Activated T-helper 1 cell treated with anti-CD3 and anti-CD28 coated beads, Interleukin-2, amount 50 U/mL, for 16 hours (primary cell): ENCODE measurements at places on chromosomes 12 and 14.

DNA sequence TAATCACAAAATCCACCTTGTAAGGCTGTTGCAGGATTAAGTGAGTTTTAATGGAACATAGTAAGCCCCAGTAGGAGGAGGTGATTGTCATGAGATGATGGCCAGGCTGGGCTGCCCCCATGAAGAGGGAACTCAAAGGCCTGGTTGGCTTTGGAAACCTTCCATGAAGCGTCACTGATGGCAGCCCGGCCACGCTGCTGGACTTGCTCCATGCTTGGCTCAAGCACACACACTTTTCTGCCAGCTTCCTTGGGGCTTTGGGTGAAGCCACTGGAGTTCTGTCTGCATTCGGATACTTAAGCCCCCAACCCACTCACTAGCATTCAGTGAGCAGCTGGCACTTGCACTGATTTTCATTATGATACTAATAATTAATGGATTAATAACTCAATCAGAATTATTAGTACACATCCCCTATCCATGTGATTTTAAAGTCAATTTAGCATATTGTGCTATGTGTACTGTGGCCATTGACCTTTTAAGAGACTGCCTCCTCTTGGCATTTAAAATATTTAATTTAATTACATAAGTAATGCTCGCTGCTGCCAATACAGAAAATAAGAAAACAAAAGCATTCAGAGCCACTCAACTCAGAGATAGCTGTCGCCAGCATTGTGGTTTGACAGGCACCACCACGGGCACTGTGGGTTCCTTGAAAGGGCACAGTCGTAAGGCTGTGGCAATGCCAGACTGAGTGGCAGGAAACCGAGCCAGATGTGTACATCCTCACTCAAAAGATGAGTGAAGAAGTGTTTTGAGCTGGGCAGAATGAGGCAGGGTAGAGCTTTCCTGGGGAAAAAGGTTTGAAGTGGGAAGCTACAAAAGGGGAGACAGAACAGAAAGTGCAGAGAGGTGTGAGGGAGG is 15.9 kb downstream of the KRT85 start:
- DNase-seq: peak; percentile 9

DNA sequence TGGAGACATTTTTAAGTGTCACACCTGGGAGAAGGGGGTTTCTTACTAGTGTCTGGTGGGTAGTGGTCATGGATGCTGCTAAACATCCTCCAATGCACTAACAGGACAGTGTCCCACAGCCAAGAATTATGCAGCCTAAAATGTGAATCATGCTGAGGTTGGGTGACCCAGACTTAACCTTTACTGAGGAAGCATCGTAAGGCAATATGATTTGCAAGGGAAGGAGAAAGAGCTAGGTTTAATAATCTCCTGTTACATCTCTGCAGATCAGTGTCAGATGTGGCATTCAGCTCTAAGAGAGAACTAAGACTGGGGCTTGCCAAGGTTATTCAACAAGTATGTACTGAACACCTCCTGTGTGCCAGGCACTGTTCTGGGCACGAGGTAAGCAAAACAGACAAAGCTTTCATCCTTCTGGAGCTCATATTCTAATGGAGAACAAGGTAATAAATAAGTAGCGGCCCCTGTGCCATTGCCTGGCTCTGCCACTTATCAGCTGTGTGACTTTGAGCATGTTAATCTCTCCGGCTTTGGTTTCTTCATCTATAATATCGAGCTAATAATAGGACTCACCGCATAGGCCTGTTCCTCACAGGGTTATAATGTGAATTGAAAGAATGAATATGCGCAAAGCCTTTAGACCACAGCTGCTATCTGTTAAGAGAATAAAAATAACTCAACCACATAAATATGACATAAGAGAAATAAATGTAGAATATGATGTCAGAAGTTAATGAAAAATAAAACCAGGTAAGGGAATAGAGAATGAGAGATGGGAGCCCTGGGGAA is 13.5 kb upstream of the GOLGA5 start:
- DNase-seq: no peak

DNA sequence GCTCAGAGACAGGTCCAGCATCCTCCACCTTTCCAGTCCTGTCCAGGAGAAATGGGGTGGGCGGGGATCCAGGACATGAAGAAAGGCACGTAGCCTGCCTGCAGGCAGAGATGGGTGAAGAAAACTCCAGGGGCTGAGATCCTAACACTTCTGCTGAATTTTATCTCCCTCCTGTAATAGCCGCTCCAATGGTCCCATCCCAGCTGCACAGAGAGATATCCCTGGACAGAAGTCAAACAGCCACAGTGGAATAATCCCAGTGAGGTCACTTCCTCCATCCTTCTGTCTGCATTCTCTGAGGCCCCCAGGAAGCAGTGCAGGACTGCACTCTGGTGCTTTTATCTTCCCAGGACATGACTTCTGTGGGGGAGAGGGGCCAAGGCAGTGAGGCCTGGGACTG is 26.3 kb downstream of the KRT18 start:
- no peak for DNase-seq

DNA sequence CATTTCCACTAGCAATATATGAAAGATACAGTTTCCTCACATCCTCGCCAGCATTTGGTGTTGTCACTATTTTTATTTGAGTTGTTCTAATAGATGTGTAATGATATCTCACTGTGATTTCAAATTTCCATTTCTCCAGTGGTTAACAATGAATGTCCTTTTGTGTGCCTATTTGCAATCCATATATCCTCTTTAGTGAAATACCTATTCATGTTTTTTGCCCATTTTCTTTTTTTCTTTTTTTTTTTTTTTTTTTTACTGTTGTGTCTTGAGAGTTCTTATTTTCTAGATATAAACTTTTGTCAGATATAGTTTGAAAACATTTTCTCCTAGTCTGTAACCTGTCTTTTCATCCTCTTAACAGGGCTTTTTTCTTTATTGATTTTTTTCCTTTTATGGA is 79.0 kb downstream of the FBXL14 start:
- no peak for DNase-seq

- DNase-seq: no peak
Measured at GRCh38 chr12:93153321-93153720, 224.2 kb upstream of the EEA1 start.

DNA sequence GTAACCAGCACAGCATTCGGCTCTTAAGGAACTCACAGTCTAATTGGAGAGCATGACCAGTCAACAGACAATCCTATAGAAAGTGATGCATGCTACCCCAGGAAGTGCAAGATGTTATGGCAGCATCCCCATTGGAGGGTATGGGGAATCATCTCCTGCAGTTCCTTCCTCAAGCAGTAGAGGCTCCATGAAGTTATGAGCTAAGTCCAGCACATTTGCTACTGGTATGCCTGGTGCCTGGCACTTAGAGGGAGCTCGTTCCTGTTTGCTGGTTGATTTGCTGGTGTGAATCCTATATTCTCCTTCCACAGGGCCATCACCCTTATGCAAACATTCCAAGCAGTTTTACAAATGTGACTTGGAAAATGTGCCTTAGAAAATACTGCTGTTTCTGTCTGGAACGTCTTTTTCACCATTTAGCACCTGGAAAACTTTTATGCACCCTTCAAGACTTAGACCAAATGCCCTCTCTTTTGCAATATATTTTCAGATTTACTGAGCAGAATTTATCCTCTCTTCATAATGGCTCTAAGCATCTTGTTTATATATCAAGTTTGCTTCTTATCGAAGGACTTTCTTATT is 136.1 kb upstream of the WSCD2 start:
- no peak for DNase-seq

GRCh38 chr12:50625029-50625925 is 120.5 kb downstream of the DIP2B start:
- DNase-seq: no peak

- DNase-seq: no peak
Measured at GRCh38 chr14:95440951-95441350, 75.5 kb downstream of the SYNE3 start.

- DNase-seq: no peak
Measured at GRCh38 chr14:74426202-74426582, at the start of gene SYNDIG1L. Gene SYNDIG1L, minus strand, starts transcription at chr14:74426210. Its CDS starts 16,466 bp downstream, at chr14:74409744.

GRCh38 chr14:95620659-95621059 is 65.6 kb upstream of the TCL1B start:
- DNase-seq: peak; percentile 7

DNA sequence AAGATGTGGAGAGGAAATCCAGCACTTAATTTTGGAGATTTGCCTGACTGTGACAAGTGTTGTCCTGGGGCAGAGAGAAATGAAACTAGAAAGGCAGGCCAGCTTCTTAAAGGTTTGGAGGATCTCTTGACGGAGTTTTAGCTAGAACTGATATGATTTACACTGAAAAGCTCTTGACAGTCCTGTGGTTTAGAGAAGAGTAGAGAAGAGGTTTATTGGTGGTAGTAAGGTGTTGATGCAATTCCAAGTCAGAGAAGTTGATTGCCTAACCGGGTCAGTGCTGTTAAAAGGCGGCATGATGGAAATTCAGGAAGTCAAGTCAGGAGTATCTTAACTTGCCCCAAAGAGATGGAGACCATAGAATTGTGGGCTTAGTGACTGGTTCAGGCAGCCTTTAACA is 89.0 kb upstream of the TRAF3 start:
- DNase-seq: no peak

DNA sequence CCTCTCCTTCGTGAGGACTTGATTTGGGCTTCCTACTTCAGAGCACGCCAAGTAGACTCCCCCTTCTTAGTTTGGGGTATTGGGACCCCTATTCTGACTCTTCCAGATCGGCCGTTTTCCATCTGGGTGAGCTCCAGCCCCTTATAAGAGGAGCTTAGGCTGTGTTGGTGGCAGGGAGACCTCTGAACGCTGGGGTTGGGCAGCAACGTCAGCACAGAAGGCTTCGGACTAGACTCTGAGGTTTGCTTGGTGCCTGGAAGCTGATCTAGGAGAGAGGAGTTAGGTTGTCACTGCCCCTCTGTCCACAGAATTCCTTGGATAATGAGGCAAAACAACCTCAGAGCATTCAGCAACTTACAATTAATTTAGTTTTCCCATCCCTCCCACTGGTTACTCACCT is 99.2 kb upstream of the RTL1 start:
- DNase-seq: no peak

DNA sequence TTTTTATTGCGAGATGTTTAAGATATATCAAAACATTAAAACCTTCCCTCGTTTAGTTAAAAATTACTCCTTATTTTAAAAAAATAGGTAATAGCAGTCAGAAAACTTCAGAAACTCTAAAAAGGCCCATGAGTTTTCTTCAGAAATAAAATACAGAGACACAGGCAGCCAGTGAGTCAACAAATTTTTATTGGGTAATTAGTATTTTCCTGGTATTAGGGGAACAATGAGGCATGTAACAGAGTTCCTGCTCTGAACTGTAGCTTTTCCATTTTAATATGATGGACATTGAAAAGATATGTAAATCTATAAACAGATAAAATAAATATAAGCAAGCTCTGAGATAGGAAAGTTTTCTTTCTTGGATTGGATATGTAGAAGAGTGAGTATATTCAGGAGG is 399 bp upstream of the ZNF705A start:
- no peak for DNase-seq

DNA sequence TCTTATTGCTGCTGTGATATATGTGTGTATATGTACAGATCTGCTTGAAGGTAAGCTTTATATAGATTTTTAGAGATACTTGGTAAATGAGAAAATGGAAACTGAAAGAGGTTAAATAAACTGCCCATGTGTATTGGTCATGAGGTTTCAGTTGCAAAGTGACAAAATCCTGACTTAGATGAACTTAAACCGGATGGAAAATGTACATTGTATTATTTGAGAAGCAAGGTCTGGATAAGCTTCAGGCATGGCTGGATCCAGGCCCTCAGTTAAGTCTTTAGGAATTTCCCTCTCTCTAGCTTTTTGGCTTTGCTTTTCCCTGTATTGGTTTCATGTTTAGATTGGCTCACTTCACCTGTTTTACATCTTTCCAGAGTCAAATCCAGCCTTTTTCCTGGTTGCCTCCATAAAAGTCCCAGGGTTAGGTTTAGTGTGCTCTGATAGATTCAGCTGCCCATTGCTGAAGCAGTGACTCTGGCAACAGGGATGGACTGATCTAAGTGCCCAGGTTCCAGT is 21.0 kb upstream of the MAP1LC3B2 start:
- no peak for DNase-seq

GRCh38 chr12:9980126-9980525 is 8.9 kb downstream of the CLEC12A start:
- DNase-seq: no peak

DNA sequence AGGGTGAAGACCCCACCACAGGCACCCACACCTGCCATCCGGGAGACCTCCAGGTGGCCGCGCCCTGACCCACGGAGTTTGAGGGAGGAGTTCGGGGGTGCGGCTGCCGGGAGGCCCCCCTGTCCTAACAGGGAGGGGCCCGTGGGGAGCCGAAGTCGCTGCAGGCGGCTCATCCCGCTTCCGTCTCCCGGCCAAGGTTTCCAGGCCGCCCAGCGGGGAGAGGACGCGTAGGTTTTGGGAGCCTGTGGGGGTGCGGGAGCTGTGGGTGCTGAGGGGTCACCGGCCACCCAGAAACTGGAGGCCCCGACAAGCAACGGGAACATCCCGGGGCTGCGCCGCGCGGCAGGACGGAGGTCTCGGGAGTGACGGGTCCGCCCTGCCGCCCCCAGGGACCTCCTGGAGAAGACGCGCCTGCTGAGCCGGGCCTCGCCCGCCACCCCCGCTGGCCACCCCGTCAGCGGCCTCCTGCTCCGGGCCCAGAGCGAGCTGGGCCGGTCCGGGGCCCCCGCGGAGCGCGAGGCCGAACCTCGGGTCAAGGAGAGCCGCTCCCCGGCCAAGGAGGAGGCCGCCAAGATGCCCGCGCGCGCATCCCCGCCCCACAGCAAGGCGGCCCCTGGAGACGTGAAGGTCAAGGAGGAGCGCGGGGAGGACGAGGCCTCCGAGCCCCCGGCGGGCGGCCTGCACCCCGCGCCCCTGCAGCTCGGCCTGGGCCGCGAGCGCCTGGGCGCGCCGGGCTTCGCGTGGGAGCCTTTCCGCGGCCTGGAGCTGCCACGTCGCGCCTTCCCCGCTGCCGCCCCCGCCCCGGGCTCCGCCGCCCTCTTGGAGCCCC is 27.6 kb downstream of the LRCOL1 start:
- DNase-seq: no peak

- no peak for DNase-seq
Measured at GRCh38 chr14:23430723-23431085, 4.8 kb downstream of the MYH7 start.

DNA sequence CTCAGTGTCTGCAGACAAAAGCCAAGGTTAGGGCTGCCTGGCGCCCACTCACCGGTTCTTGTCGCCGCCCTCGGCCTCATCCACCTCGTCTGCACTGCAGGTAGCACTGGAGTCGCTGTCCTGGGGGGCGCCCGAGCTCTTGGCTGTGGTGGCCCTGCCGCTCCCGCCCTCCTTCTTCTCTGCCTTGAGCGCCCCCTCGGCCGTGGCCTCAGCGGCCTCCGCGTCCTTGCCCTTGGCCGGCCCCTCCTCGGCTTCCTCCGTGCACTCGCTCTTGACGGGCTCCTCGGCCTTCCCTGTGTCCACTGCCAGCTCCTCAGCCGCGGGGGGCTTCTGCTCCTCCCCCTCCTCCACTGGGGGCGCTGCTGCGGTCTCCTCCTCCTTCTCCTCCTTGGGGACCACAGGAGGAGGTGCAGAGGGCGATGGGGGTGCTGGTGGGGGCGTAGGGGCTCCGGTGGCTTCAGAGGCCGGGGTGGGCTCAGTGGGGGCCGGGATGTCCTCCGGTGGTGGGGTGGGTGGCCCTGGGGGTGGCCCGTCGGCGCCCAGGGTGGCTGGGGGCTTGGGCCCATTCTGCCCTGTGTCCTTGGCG is 77.2 kb downstream of the RFLNA start:
- no peak for DNase-seq

- no peak for DNase-seq
Measured at GRCh38 chr14:103529383-103530365, 678 bp downstream of the TRMT61A start.
